Left renal pelvis (tissue), 4 donors: ENCODE measurements at places on chromosomes 1 and 21. TPM values are rescaled to one million over a fixed set of nuclear protein-coding genes. Genes with fewer than 3 reads are reported as not detected.

Gene GNG4
- polyA plus RNA-seq: 3.5 TPM

Gene ERICH3
- 0.52 TPM for polyA plus RNA-seq

Gene A3GALT2
- 0.12 TPM for polyA plus RNA-seq

Gene SLAMF1
- 0.17 TPM for polyA plus RNA-seq

Gene ST6GALNAC3
- polyA plus RNA-seq: 27.3 TPM

Gene PDC
- polyA plus RNA-seq: 0.76 TPM

Gene GPR153
- polyA plus RNA-seq: 7.9 TPM

Gene FNDC5
- polyA plus RNA-seq: 57.1 TPM

Gene CTSK
- 19.8 TPM for polyA plus RNA-seq

Gene IVL
- polyA plus RNA-seq: 0.62 TPM

Gene VAV3
- polyA plus RNA-seq: 135 TPM

Gene MAPKAPK2
- polyA plus RNA-seq: 80.7 TPM

DNA sequence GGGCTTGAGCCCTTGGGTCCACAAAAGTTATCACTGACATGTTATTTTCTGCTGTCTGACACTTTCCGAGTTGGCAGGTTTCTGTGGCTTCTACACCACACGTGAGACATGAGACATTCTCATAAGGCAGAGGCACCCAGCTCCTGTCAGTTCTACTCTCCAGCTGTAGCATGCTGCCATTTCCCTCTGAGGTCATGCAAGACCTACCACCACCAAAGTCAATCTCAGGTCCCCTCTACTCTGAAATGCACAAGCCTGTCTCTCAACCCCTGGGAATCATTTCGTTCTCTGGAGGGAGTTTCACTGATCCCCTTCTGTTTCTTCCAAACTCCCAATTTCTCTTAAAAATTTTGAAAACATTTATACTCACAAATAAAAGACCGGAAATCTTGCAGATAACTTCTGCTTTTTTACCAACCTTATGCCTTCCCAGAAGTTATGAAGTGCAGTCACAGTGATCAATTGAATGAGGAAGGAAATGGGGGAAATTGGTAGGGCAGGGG, 39.5 kb upstream of the CR2 start:
- DNase-seq: no peak

DNA sequence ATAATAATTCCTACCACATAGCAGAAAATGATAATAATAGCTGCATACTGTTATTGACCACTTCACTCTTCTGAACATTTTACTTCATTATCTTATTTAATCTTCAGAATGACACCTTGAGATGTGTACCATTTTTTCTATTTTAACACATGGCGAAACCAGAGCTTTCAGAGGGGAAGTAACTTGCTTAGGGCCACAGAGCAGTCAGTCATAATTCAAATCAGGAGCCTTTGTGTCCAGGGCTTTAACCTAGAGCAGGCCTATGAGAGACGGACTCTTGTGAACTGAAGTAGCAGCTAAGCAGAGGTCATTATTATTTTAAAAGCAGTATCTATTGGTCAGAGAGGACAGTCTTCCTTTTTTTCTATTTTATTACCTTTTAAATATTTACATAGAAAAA, 114.0 kb downstream of the ROR1 start:
- DNase-seq: no peak

DNA sequence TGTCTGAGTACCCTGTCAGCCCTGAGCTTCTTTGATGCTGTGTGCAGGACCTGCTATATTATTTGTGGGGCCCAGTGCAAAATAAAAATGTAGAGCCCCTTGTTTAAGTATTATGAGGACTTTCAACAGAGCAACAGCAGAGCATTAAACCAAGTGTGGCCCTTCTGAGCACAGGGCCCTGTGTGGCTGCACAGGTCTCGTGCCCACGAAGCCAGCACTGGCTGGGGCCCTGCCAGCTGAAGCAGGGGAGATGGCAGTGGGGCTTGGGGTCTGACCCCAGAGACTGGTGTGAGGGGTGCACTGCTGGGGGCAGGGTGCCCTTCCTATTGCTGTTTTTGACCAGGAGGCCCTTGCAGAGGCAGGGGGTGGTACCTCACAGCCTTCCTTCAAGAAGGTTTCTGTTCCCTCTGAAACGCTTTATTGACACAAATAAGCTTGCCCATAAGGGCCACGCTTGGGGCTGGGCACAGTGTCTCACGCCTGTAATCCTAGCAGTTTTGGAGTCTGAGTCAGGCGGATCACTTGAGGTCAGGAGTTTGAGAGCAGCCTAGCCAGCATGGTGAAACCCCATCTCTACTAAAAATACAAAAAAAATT, 2.2 kb upstream of the SEMA4A start:
- DNase-seq: no peak

- no peak for DNase-seq
Observed at GRCh38 chr1:175095978-175096607, 28.5 kb downstream of the TNN start.

GRCh38 chr1:78237364-78237916, 191.7 kb downstream of the GIPC2 start:
- no peak for DNase-seq

DNA sequence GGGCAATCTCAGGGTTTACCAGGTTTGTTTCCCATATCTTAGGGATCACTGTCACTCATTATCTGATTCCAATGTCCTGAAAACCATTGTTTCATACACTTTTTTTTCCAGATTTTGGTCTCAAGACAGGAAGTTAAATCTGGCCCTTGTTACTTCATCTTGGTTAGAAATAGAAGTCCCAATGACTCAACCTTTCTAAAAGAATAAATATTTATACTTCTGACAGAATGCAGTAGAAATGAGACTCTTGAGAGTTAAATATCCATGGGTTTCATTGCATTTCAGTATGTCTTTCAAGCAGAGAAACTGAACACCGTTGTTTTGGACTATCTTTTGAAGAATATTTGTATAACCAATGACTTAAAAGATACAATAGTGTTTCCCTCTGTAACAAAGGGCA, 19.8 kb upstream of the VCAM1 start:
- no peak for DNase-seq

GRCh38 chr1:213622365-213623063, 365.3 kb upstream of the PROX1 start:
- no peak for DNase-seq

DNA sequence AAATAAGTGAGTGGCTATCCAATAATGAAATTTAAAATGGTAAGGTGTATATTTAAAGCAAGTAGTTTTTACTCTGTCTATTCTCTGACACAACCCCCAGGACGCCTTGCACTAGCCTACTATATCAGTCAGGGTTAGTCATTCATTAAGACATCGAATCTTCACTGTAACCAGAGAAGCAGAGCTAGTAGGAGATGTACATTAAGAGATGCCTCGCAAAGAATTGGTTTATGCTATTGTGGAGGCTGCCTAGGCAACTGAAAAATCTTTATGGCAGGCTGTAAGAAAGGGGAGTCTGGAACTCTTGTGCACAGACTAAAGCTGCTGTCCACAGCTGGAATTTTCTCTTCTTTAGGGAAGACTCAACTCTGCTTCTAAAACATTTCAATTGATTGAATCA, 28.8 kb downstream of the NTNG1 start:
- DNase-seq: no peak

- no peak for DNase-seq
Observed at GRCh38 chr1:26791626-26792025, 3.9 kb downstream of the PIGV start.

GRCh38 chr1:232923739-232924386, 26.5 kb upstream of the NTPCR start:
- DNase-seq: no peak

GRCh38 chr1:7539769-7540175, 231.3 kb upstream of the VAMP3 start:
- no peak for DNase-seq

GRCh38 chr1:172758259-172758658, 99.4 kb downstream of the FASLG start:
- DNase-seq: no peak

DNA sequence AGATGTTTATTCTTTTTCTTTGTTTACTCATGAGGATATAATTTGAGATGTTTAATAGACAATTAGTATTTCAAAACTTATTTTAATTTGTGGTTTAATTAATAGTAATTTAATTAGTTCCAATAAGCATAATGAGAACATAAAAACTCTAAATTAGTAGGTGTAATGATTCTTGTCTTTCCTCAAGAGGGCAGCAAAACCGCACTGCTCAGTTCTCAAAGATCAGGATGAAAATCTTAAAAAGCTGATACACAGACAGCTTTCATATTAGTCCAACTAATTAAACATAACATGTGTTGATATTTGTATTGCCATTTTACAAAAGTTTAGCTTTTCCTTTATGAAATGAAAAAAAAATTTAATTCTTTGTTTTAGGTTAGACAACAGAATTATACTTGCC, 106.7 kb upstream of the C21orf91 start:
- no peak for DNase-seq

GRCh38 chr1:48219803-48220202, 2.7 kb upstream of the SLC5A9 start:
- no peak for DNase-seq

GRCh38 chr21:34592120-34592955, 22.6 kb downstream of the RCAN1 start:
- no peak for DNase-seq

- no peak for DNase-seq
Observed at GRCh38 chr1:30359539-30360220, 363.7 kb downstream of the MATN1 start.

- no peak for DNase-seq
Observed at GRCh38 chr21:36985751-36986594, 19.5 kb upstream of the HLCS start.

DNA sequence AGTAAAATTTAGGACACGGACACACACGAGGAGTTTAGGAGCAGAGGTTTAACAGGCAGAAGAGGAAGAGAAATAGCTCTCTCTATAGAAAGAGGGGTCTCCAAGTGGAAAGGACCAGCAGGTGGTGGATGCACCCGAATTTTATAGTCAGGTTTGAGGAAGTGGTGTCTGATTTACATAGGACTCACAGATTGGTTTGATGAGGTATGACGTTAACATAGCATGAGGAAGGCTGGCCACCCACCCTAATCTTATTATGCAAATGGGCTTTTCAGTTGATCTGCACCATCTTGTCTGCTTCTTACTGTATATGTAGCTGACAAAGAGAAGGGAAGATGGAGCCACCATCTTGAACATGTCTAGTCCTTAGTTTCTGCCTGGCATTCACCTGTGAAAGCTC, 52.5 kb upstream of the RGS2 start:
- DNase-seq: no peak

- DNase-seq: no peak
Observed at GRCh38 chr1:116067566-116067890, 43.7 kb upstream of the MAB21L3 start.

GRCh38 chr21:26067836-26068594, 102.6 kb downstream of the APP start:
- no peak for DNase-seq
